Head of caudate nucleus (tissue), 42 donors: ENCODE measurements at places on chromosomes 11 and 22.

- DNase-seq, result no peak
Measured at GRCh38 chr22:41862530-41863266, 29.8 kb downstream of the SREBF2 start.

- DNase-seq, result peak; percentile 96
Measured at GRCh38 chr11:95150956-95151684, 61.5 kb downstream of the ENDOD1 start.

DNA sequence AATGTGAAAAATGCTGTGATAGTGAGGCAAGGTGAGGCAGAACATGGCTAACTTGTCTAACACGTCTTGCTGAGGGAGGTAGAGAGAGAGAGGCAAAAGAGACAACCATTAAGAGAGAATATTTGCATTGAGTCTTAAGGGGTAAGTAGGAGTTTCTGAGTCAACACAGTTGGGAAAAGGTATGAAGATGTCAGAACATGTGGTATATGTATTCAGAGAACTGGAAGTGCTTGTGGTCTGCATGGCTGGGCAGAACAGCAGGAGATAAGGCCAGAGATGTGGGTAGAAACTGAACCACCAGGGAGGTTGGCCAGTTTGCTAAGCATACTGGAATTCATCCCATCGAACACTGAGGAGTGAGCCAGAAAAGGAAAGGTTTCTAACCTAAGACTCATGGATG, 25.0 kb upstream of the SLC5A1 start:
- DNase-seq, result no peak

DNA sequence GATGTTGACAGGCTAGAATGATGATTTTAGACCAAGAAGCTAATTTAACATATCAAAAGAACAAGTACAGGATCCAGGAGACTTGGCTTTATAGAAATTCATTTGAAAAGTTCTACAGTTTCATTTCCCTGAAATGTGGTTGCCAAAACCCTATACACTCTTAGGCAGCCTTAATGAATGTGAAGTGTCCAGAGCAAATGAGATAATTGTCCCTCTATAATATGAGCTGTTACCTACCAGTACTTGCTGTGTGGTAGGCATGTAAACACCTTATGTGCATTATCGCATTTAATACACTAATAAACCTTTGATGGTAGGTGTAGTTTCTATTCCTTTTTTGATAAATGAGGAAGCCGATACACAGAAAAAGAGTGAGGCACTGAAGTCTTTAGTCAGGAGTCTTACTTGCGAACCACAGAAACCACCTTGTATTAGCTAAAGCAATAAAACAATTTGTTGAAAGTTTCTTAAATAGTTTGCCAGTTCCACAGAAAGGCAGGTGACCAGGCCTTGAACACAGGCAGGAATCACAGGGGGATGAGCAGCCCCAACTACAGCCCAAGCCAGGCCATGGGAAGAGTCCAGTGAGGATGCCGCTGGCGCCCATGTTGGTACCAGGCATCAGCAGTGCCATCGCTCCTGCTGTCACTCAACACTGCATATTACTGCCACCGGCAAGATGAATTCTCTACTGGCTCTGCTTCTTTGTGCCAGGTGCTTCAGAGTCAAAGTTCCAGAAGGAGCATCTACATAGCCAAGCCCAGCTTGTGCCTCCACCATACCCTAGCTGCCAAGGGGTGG, 81.7 kb downstream of the SWAP70 start:
- DNase-seq, result no peak

DNA sequence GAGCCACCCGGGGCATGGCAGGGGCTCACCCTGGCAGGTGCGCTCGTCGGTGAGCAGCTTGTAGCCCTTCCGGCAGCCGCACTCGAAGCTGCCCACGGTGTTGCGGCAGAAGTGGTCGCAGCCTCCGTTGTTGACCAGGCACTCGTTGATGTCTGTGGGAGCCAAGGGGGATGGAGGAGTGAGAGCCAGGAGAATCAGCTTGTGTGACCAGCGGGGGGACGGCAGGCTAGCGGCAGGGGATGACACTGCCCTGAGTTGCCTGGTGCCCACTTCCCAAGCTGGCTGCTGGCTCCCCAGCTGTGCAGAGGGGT, 44.7 kb upstream of the TTLL12 start:
- DNase-seq, result no peak

DNA sequence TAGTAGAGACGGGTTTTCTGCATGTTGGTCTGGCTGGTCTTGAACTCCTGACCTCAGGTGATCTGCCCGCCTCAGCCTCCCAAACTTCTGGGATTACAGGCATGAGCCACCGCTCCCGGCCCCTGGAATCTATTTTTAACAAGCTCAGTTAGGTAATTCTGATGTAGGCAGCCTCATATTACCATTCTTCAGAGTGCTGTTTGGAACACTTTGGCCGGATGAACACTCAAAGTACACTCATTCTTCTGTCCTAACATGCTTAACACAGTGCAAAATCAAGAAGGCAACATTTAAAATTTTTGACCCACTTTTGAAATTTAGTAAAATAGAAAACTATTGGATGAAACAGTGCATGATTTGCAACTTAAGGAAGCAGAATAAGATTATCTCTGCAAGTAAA, 586.7 kb upstream of the CHORDC1 start:
- no peak for DNase-seq

- DNase-seq, result no peak
Measured at GRCh38 chr22:40818192-40818746, 877 bp downstream of the SLC25A17 start.

GRCh38 chr11:57801183-57801485, 39.5 kb downstream of the CTNND1 start:
- DNase-seq, result no peak

DNA sequence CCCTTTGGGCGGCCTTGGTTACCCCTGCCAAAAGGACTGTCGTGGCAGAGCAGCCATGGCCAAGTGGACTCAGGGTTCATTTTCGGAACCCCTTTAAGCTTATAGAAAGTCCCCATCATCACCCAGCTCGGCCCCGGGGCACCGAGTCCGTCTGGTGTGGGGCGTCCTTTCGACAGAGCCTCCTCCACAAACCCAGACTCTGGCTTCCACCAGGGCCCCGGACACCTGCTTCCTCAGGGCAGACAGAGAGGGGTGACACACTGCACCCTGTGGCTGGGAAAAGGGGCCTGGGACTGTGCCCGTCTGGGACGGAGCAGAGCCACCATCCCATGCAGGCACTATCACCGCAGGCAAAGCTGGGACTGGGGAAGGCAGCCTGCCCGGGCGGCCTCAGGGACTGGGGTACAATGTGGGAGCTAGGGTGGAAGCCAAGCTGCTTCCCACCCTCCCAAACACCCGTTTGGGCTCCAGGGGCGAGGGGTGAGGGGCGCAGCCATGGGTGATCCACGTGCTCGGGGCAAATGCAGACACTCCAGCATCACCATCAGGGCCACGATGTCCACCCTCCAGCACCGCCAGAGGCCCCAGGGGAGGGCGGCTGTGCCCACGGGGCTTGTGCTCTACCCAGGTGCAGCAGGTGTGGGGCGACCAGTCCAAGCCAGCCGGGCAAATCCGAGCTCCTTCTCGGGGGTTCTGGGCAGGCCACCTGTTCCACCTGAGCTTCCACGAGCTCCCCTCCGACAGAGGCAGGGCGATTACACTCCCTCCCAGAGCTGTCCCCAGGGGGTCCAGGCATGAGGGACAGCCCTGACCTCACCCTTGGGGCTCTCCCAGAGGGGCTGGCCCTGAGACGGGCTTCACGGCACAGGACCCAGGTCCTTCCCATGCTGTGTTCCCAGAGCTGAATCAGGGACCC, 11.7 kb upstream of the MRPL23 start:
- DNase-seq, result no peak

DNA sequence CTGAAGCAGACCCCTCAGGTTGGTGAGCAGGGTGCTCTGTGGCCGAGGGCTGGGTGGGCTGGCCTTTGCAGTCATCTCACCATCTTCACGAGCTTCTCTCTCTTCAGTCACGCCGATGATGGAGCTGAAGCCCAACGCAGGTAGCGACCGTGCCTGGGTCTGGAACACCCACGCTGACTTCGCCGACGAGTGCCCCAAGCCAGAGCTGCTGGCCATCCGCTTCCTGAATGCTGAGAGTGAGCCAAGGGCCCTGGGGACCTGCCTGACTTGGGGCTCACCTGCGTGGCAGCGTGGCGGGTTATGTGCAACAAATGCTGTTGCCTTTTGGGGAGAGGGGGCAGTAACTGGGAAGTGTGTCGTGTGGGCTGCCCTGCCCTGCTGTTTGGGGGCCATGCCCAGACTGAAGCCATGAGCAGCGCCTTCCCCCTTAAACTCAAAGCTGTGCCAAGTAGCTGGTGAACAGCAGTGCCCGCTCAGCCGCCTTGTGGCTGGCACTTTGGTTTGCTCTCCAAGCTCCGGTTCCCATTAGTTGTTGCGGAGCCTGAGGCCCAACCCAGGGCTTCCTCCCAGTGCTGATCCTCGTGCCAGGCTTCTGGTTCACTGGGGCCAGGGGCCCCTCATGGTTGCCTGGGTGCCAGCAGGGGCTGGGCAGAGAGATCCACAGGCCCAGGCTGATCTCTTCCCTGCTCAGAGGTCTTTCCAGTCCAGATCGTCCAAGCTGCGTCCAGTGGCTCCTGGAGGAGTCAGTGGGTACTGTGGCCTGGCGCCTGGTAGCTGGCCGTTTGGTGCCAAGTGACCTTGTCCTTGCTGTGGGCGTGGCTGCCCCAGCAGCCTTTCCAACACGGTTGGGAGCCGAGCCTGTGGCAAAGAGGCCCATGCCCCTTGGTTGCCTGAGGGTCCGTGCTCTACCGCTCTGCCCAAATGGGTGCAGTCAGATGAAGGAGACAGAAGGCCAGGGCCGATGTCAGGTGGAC, 6.1 kb upstream of the ZDHHC8 start:
- no peak for DNase-seq

DNA sequence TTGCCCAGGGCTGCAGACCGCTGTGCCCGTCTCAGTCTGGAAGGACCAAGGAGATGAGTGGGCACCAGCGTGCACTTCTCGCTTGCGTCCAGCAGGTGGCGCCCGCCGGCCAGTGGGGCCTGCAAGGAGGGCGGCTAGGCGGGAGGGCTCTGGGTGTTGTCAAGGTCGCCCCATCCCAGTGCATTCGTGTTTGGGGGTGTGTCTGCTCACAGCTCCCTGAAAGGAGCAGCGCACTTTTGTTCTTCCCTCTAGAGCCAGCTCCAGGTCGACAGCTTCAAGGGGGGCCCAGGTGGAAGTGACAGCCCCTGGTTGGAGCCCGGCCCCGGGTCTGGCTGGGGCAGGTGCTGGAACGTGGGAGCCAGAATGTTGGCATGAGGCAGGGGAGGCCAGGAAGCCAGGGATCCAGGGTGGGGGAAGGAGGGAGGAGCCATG, 23.4 kb upstream of the MPPED1 start:
- DNase-seq, result peak; percentile 92

DNA sequence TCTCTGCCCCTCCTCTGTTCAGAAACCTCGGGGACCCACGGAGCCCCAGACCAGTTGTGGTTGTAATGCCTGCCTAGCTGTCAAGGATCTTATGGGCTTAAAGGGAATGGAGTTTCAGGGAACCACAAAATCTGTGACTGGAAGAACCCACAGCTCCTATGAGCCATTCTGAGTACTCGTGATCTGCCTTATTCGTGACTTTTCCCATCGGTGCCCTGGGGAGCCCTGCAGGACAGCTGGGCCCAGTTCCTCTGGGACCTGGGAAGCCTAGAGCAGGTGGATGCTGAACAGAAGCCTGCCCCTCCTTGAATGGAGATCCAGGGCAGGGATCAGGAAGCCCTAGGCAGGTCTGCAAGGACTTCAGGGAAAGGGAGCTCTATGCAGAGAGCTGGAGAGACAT, 42.1 kb upstream of the TTC12 start:
- DNase-seq, result no peak

DNA sequence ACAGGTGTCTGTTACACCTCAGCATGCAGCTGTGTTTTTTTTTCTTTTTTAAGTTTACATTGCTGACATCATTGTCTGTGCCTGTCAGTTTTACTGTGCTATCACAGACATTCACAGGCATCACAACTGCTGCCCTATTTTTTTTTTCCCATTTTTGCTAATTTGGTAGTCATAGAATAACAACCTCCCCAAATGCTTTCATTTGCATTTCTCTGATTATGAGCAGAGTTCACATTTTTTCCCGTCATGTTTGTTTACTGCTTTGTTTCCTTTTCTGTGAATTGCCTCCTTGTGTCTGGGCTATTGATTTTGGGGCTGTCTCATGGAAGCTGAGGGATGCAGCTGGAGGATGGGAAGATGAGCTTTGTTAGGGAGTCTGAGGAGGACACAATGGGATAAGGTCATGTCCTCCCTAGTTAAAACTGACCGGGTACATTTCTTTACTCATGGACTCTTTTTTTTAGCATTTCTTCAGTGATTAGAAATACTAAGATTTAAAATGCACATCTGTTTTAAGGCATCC, 155.1 kb downstream of the LDLRAD3 start:
- DNase-seq, result no peak

DNA sequence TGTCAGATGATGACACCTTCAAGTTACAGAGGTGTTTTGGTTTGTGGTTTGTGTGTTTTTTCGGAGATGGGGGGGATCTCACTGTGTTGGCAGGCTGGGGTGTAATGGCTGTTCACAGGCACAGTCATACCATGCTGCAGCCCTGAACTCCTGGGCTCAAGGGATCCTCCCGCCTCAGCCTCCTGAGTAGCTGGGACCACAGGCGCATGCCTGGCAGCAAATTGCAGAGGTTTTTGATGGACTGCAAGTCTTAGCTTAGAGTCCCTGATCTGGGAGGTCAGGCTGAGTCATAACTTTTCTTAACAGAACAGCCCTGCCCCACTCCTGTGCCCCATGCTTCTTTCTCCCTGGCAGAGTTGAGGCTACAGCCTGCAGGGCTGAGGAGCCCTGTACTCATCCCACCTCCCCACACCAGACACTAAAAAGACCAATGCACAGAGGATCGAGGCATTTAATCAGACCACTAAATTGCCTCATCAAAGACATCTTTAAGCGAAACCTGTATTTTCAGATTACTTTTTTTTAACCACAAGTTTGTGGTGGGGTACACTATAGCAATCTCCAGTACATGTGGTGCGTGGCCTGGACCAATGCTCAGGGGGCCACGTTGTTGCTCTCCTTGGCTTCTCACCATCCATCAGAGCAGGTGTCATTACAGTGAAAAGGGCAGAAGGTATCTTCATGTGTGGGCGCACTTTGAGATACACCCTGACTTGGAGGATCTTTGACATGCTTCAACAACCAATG, 17.1 kb upstream of the ADORA2A start:
- no peak for DNase-seq

GRCh38 chr11:73326929-73327811, 19.1 kb downstream of the ARHGEF17 start:
- DNase-seq, result no peak

- no peak for DNase-seq
Measured at GRCh38 chr11:73426219-73426850, 50.1 kb downstream of the RELT start.
